A172 (cell line): ENCODE measurements at places on chromosomes 11 and 22.

- DNase-seq, result peak; percentile 88
These were observed 9.6 kb upstream of the C1QTNF6 start for GRCh38 chr22:37197451-37198257.

DNA sequence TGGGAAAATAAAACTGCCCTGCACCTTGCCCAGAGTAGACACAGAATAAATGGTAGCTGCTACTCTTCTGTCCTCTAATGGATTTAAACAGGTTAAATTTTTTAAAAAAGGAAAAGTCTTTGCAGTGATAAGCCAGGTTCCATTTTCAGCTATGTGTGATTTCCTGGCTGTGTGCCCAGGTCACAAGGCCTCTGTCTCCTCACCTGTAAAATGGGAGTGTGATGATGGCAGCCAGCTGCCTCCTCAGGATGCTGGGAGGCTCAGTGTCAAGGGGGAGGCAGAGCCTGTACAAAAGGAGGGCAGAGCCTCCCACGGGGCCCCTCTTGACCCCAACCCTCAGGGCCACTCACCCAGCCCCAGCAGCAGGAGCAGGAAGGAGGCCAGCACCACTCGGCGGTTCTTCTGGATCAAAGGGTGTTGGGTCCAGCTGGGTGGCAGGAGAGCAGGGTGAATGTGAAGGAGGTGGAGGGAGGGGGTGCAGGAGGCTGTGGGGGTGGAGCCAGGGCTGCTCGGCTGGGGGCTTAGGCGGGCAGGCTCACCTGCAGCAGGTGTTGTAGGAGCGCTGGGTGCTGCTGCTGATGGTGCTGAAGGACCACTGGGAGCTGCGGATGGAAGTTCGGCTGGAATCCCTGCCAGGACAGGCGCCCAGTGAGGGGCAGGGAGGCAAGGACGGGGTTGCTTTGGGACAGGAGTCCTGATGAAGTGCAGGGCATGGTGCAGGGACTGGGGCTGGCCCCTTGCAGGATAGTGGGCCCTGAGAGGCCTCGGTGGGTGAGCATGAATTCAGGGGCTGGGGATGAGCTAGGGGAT is 1.9 kb downstream of the TMEM134 start:
- DNase-seq, result no peak

DNA sequence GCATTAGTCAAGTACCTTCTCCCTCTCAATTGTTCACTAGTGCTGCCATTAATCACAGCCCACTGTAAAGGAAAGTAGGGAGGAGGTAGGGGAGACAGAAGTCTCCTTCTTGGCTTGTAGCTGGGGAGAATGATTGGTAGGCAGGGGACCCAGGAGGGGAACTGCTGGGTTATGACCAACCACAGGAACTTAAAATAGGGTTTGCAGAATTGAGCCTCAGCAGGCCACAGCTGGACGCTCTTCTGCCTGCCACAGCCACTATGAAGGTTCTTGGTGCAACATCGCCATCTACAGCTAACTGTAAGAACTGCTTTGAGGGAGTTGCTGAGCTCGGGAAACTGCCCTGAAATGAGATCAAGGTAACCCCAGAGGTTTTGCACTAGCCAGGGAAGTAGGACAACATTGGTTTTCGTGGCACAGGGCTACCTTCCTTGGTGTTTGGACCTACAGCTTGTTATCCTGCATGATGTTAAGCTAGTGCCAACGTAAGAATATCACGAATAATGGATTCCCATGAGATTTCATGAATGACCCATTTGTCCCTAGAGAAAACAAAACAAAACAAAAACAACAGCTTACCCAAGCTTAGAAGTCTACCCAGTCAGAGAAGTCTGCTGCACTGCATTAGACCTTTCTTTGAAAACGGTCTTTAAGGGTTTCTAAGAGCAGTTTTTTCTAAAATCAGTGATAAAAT is 787.1 kb upstream of the API5 start:
- DNase-seq, result peak; percentile 18

GRCh38 chr11:32792111-32792947 is 2.1 kb downstream of the CCDC73 start:
- DNase-seq, result peak; percentile 5

DNA sequence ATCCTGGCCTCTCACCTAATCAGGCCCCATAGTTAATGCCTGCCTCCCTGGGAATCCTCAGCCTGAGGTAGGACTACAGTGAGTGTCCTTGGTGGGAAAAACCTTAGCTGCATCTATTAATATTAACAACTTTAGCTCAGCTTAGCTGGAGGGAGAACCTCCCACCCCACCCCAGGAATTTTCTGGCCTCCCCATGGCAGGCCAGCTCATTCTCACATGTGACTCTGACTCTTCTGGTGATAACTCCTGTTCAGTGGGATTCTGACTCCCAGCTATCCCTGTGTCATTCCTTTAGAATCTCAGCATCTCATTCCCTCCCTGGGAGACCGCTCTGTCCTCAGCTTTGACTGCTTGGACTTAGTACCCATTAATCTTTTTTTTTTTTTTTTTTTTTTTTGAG is 14.5 kb downstream of the ART5 start:
- DNase-seq, result peak; percentile 98

- no peak for DNase-seq
These were observed 536.5 kb downstream of the NTM start for GRCh38 chr11:131906963-131907362.
